HuH-7 (cell line): ENCODE measurements at places on chromosomes 16 and 17.

GRCh38 chr16:35552763-35553162, 2093.4 kb downstream of the TP53TG3F start:
- no peak for DNase-seq

DNA sequence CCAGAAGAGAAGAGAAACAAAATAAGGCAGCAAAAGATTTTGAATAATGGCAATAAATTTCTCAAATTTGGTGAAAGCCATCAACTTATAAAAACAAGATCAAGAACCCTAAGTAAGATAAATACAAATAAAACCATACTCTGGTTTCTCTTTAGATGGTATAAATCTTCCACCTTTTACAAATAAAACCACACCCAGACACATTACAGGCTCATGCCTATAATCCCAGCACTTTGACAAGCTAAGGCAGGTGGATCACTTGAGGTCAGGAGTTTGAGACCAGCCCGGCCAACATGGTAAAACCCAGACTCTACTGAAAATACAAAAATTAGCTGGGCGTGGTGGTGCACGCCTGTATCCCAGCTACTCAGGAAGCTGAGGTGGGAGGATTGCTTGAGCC, 43.8 kb downstream of the TTLL6 start:
- no peak for DNase-seq

DNA sequence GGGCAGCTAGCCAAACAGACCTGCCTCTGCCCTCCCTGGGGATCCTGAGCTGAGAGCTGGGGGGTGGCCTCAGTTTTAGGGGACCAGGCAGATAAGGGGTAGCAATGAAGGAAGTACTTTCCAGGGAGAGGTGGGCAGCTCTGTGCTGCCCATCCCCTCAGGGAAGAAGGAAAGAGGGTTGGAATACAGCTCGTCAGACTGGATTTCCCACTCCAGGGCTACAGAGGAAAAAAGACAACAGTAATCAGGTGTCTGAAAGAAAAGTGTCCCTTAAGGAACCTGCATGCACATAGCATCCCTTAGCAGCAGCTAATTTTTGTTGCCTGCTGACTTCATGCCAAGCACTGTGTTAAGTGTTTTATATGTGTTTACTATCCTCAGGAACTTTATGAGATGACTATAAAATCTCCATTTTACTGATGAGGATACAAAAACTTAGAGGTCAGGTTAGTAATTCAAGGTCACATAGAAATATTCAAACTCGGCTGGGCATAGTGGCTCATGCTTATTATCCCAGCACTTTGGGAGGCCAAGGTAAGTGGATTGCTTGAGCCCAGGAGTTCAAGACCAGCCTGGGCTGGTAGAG, 3.2 kb upstream of the MRPL58 start:
- no peak for DNase-seq

DNA sequence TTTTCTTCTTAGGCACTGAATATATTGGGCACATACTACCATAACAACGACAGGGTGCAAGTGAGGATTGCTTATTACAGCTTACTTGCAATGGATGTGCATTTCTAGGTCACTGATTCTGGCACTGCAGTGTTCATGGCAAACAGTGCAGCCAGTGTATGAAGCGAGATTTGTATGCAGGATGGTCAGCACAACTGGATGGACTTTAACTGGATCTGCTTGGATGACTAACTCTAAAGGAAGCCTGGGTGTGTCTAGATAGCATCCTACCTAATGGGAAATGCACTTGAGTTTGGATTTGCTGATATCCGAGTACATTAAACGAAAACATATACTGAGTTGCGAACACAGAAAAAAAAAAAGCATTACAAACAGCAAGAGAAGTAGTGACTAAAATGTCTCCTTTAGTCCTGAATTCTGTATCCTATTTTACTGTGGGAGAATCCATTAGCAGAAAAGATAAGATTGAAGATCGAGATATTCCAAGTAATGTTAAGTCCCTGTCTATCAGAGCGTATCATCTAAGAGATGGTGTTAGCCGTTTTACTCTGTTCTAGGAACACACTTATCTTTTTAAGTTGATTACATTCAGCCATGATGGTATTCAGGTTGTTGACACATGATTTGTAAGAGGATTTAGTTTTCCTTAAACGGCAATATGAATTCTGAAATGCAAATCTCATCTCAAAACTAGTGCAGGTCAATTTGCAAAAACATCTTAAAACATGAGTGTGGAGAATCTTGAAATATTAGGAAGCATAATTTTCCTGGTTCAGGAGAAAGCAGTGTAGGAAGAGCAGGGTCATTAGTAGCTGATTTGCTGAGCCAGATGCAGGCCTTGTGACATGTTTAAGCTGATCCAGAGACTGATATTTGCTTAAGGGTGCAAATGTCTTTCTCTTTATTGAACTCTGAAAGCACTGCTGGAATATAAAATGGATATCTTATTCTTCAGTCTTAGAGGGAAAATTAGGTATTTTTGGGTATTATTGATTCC, 142.6 kb upstream of the CPHXL start:
- no peak for DNase-seq

GRCh38 chr17:77229786-77230435, 89.1 kb downstream of the SEC14L1 start:
- DNase-seq = no peak

DNA sequence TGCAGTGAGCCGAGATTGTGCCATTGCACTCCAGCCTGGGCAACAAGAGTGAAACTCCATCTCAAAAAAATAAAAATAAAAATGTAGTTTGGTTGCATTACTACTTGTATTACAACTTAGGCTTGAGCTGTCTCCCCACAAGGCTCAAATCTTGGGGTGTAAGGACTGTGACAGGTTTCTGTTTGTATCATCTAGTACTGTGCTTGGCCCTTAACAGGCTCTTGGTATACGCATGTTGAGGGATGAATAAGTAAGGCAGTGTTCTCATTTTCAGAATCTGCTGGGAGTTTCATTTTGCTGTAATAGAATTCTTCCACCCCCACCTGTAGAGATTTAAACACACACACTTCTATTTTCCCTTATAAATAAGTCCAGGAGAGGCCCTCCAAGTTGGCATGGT, 289.4 kb upstream of the EEF2KMT start:
- DNase-seq = no peak
